Germinal center (tissue), 1 donor: ENCODE measurements at places on chromosomes 12 and 14.
A peak's percentile ranks its signal among the peaks of the same experiment; 100 is the strongest.

DNA sequence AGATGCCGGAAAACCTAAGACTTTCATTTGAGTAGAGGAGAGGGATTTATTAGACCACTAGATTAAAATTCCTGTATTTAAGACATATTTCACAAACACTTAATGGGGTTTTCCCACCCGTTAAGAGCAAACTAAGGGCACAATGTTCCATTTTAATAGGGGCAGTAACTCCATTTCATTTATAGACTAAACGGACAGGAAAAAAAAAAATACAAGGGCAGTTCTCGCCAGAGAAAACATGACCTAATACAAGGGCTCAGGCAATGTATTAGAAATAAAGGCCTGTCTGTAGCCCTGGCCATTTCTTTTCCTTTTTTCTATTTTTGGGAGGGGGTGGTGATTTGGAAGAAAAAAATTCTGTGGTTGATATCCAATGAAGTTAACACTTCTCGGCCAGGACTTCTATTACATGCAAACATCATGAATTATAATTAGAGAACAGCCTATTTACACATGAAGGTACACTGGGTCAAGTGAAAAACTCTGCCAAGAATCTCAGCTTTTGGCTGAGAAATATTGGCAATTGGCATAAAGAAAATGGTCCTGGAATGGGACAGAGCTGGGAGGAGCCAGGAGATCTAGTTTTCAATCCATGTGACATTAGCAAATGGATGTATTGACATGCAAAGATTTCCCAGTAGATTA is 641.1 kb upstream of the TBX3 start:
- DNase-seq, result no peak

DNA sequence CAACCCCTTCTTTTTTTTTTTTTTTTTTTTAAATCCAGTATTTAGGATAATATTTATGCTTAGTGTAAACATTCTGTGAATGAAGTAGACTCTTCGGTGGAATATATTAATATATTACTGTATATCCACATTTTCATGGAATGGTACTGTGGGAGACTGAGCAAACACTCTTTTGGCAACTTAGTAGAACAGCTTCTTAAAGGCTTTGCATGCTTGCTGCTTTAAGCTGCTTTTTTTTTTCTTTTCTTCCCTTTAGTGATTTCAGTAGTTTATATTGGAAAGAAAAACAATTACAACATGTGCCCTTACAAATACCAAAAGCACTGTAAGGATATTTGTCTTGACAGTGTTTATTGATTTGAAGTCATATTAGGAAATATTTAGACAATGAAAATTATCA is 78.9 kb downstream of the AEBP2 start:
- no peak for DNase-seq

- DNase-seq, result no peak
Measured at GRCh38 chr14:30445852-30446251, 113.1 kb upstream of the G2E3 start.

- no peak for DNase-seq
Measured at GRCh38 chr14:29668201-29668600, 259.4 kb downstream of the PRKD1 start.

- DNase-seq, result no peak
Measured at GRCh38 chr14:28661171-28661772, 105.3 kb upstream of the FOXG1 start.

- no peak for DNase-seq
Measured at GRCh38 chr12:2355604-2356003, 302.8 kb downstream of the CACNA1C start.

GRCh38 chr14:49447540-49448107 is 138.6 kb downstream of the RPS29 start:
- DNase-seq, result no peak

GRCh38 chr12:122732170-122732569 is 1.5 kb upstream of the HCAR1 start:
- DNase-seq, result no peak

DNA sequence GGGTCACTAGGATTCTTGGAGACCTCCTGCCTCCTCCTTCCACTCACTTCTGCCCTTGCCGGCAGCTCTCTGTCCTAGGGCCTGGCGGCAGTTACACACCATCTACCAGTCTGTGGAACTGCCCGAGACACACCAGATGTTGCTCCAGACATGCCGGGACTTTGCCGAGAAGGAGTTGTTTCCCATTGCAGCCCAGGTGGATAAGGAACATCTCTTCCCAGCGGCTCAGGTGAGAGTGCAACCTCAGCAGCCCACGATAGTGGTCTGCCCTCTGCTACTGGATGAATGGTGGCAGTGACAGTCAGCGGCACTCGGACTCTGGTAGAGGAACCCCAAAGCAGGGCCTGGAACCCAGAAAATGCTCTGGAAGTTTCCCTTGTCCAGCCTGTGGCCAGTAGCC is 1.3 kb downstream of the ACADS start:
- DNase-seq, result no peak

GRCh38 chr14:104244221-104245011 is 106.0 kb downstream of the KIF26A start:
- no peak for DNase-seq

GRCh38 chr12:4118601-4119156 is 154.9 kb upstream of the CCND2 start:
- no peak for DNase-seq

DNA sequence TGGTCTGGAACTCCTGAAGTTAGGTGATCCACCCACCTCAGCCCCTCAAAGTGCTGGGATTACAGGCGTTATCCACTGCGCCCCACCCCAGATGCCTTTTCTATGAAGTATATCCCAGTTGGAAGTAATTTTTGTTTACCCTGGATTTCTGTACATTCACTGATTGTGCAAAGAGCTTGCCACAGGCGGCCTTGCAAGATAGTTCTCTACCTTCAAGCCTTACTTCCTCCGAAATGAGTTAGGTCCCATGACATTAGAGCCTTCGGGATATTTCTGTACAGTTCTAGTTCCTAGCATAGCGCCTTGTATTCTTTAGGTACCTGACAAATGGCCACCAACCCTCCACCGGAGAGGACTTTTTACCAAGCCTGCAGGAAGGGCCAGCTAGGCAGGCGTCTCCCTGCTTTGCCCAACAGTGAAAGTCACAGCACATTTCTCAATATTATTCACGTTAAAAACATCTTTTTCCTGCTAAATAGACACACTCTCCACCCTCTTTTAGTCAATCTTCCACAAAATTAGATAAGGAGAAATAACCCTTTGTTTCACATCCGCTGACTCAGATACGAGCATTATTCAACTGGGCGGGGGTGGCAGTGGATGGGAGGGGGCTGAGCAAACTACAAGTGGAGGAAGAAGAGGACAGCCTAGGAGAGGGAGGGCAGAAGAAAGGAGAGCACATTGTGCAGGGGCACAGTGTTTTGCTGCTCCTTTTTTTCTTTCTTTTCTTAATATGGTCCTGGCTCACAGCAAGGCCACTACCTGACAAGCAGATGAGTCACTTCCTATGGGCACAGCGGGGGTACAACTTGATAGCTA is 40.0 kb upstream of the CAPRIN2 start:
- no peak for DNase-seq

DNA sequence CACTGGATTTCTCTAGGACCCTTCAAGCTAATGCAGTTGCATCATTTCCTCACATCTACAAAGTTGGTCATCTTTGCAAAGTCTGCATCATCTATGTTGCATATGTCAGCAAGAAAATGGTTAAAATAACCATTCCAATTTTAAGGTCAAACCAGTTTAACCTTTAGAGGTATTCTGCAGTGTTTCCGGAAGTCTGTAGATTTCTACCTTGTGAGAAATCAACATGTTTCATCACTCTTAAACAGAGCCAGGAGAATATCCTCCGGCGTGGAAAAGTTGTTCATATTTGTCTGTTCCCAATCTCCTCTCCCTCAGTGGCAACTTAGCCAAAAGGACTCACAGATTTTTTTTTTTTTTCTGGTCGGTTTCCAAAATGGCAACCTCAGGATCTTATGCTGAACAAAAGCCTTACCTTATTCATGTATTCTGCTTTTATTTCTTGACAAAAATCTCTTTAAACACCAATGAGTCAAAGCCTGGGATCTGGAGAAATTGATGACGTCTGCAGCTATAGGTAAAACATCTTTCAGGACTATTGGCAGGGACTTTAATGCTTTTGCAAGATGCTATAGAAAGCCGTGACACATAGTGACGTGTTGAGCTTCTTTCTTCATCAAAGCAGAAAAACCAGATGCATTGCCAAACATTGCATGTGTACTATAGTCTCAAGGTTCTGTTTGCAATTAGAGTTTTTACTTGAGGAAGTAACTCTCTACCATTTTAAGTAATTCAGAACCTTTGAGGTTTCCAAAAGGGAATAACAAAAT is 16.0 kb upstream of the CDK17 start:
- DNase-seq, result no peak

DNA sequence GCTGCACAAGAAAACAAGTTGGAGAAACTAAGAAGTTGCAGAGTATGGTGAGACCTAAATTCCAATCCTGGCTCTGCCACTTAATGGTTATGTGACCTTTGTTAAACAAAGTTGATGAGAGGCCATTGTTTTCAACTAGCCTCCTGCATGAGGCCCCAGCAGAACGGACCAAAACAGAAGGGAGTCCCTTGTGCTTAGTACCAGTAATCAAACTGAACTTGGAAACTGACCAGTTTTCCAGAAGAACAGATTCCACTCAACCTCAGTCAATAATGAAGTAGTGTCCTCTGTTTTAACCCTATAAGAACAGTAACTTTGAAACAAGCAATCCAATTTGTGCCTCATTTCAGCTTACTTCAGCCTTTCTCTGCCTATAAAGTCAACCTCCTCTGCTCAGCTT is 69.9 kb downstream of the C12orf56 start:
- no peak for DNase-seq

DNA sequence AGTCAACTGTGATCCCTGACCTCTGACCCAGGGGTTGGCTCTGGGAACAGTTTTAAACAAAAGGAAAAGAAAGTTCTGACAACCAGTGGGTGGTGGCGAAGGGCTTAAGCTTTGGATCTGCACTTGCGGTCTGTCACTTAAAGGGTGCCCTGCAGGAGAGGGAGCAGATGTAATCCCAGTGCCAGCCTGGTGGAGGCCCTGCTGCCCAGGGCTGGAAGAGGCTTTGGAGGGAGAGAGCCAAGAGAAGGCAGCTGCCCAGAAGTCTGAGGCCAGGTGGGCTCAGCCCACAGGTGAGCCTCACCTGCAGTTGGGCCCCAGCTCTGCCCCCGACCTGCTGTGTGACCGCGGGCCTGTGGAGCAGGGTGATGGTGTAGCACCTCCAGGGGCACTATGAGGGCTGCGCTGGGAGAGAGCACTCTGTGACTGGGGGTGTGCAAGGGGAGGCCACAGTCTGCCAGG is 19.1 kb downstream of the SH2B3 start:
- DNase-seq, result no peak

DNA sequence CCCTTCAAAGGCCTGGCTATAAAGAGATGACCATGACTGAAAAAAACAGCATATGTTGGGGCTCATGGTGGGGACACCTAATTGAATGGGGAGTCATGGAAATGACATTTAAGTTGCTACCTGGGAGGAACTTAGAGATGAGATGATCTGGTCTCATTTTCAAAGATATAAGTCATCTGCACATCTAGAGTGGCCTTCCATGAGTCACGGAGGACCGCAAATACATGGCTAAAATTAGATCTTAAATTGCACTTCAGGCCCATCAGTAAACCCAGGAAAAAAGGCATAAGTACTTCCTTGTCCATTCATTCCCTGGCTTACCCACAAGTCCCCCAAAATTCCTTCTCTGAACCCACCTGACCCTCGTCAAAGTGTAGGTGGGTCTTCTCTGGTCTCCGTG is 53.4 kb downstream of the SPTB start:
- no peak for DNase-seq

DNA sequence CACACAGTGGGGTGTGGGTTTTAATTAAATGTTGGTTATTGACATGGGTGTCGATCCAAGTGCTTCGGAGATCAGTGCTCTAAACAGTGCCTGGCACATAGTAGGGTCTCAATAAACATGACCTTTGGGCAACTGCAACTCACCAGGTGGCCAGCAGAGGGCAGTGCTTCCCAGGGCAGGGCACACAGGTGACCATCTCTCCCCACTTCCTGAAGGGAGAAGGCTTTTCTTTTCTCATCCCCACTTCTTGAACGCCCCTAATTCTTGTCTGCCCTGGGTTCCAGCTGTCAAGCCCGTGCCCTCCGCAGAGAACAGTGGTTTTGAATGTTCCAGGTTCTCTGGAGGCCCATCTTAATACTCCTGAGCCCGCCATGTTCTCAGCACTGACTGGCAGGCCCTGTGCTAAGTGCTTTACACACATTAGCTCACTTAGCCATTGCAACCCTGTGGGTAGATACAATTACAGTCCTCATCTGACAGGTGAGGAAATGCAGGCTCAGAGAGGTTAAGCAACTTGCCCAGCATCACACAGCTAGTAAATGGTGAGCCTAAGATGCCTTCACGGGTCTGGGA is 16.3 kb downstream of the RAPGEF3 start:
- peak; percentile 66 for DNase-seq

- DNase-seq, result no peak
Measured at GRCh38 chr14:84003346-84003745, 1526.6 kb upstream of the FLRT2 start.

- no peak for DNase-seq
Measured at GRCh38 chr12:7026854-7027253, 8.6 kb upstream of the LPCAT3 start.

- DNase-seq, result no peak
Measured at GRCh38 chr14:32383364-32384009, 54.4 kb downstream of the AKAP6 start.

- peak; percentile 69 for DNase-seq
Measured at GRCh38 chr12:92995258-92995903, 66.3 kb upstream of the EEA1 start.

DNA sequence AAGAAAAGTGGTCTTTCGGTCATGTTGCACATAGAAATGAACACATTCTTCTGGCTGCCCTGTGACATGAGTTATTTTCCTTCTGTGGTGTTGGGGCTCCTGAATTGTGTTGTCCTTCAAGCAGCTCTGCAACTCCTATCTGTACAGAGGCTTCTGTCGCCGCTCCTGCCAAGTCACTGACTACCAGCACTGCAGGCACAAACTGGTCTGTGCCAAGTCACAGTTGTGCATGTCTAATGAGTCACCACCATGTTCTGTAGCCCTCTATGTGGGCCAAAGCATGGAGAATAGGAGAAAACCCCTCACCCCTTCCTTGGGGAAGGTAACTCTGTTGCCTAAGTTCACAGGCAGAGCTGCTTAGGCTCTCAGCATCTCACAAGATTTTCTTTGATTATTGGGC is 283.3 kb downstream of the RPL10L start:
- no peak for DNase-seq

DNA sequence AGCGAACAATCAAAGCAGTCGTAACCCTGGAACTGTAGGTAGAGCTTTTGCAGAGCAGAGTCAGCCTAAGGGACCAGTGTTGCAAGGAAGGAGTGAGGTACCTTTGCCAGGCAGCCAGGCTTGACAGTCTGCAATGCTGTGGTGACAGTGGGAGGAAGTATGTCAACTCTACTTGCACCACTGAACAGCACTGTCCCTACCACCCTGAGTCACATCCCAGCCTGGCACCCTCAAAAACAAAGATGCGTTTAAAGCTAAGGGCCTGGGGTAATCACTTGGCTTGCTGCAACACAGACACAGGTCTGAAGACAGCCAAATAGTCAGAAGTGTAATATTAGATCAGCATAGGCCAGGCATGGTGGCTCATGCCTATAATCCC is 141.9 kb downstream of the DPF3 start:
- DNase-seq, result peak; percentile 24
